Transverse colon (tissue), 4 donors: ENCODE measurements at places on chromosomes 13 and 19.

GRCh38 chr19:54644056-54644455 lies 13.8 kb downstream of the LILRB1 start:
- DNase-seq: peak; percentile 32

DNA sequence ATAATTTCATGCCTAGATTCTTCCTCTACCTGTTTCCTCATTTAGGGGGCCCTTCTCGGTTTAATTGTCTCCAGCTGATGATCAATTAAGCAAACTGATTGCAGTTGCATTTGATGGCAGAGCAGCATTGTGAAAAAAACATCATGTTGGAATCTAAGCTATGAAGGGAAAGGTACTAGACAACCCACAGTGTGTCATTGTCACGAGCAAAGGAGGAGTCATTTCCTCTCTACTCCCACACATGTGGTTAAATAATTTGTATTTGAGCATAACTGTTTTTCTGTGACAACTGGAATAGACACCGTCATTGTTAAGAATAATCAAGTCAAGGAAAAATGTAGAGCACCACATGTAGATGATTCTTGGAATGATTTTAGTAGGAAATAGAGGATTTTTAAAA lies 240.3 kb downstream of the DCT start:
- no peak for DNase-seq

GRCh38 chr13:47251771-47252170 lies 354.9 kb upstream of the HTR2A start:
- no peak for DNase-seq

GRCh38 chr19:5593343-5594255 lies 25.8 kb upstream of the TINCR start:
- no peak for DNase-seq

DNA sequence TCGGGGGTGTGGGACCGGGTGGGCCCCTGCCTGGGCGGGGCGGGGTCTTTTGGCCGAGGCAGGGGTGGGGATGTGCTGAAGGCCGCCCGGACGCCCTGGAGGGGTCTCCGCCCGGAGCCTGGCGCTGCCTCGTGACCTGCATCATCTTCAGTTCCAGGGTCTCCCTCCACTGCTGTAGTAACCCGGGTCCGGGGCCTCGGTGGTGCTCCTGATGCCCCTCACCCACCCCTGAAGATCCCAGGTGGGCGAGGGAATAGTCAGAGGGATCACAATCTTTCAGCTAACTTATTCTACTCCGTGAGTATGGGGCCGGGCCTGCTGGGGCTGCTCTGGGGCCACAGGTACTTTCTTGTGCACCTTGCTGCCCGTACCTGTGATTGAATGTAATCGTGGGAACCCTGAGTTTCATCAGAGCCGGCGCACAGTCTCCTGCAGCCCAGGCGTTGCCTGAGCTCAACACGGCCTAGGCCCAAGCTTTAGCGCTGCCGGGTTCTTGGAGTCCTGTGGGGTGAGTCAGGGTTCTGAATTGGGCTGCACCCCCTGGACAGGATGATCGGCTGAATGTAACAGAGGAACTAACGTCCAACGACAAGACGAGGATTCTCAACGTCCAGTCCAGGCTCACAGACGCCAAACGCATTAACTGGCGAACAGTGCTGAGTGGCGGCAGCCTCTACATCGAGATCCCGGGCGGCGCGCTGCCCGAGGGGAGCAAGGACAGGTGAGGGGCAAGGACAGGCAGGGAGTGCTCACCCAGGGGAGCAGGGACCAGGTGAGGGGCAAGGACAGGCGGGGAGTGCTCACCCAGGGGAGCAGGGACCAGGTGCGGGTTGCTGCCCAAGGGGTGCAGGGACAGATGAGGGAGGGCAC lies 10.5 kb downstream of the PEAK3 start:
- DNase-seq: peak; percentile 37

- DNase-seq: no peak
These were observed 1050.4 kb downstream of the EFNB2 start for GRCh38 chr13:105485081-105485480.

GRCh38 chr13:36858290-36858689 lies 39.3 kb downstream of the RFXAP start:
- no peak for DNase-seq

- no peak for DNase-seq
These were observed 829.9 kb upstream of the SLITRK5 start for GRCh38 chr13:86841264-86841663.

DNA sequence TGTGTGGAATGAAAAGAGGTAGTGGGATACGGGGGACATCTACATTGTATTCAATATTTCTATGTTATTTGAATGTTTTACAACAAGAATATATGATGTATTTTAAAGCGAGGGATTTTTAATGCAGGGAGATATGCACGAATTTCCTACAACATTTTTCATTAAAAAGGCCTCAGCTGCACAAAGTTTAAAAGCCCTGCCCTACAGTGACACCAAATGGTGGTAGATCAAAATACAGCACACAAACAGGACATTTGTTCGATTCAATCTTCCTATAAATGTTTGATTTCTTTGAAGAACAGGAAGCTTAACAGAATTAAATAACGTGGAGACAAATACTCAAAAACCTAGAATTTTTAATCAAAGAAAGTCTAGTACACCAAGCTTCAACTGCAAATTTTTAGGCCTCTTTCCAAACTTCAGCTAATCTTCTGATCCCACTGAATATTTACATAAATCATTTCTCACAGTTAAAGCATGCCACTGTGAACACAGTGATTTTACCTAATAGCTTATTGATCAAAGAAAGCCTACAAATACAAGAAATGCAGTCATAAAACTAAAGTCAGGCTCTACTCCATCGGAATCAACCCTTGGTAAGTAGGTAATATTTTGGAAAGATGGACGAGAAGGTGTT lies 257.2 kb downstream of the DIAPH3 start:
- DNase-seq: no peak

- no peak for DNase-seq
These were observed 82.6 kb downstream of the PCDH9 start for GRCh38 chr13:67147342-67148133.

- no peak for DNase-seq
These were observed 18.2 kb upstream of the IGFL1 start for GRCh38 chr19:46211201-46211881.

DNA sequence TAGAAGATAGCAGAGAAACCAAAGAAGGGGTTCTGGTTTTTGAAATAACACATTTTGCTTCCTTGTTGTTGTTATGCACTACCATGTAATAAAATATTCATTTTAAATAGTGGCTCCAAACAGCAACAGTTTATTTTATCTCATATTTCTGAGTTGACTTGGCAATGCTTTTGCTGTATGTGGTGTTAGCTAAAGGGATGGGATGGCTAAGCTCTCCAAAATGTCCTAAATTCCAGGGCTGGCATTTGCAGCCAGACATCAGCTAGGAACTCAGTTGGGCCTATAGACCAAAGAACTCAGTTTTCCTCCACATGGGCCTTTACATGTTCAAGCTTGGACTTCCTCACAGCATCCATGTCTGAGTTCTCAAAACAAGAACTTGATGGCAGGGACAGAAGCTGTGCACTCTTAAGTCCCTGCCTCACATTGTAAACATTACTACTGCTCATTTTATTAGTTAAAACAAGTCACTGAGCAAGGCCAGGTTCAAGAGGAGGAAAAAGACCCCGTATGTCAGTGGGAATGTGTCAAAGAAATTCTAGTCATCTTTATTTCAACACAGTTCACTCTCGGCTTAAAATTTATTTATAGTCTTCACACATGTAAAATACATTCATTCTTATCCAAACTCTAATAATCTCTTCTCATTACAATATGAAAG lies 819.3 kb upstream of the PCDH20 start:
- no peak for DNase-seq

GRCh38 chr13:28651810-28652401 lies 7.0 kb upstream of the POMP start:
- no peak for DNase-seq

DNA sequence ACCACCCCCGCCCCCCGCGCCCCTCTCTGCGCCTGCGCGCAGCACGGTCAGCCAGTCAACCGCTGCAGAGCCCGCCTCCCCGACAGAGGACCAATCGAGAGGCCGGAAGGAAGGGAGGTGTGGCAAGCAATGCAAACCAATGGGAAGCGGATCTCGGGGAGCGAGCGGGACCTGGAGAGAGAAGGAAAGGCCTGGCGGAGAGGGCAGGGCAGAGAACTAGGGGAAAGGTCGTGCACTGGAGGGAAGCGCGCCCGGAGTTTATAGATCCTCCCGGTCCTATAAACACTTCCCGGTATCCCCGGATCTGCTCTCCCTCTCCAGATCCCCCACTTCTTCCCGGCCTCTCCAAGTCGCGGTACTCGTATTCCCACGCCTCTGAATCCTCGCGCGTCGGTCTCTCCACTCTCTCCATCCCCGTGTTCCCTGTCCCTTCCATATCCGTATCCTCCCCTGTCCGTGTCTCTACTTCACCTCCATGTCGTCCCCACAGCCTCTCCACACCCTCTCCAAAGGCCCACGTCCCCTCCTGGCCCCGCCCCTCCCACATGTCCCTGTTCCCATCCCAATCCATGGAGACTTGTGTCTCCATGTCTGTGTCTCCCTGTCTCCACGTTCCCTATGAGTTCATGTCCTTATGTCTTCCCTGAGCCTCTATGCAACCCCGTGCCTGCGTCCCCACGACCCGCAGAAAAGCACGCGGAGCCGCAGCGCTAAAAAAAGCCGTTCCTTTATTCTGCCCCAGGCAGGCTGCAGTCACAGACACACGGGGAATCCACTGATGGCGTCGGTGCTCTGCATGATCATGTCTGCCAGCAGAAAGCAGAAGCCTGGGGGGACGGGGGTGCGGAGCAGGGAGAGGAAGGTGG lies 434 bp upstream of the ETFB start:
- peak; percentile 99 for DNase-seq

GRCh38 chr13:44368599-44369368 lies 4.8 kb upstream of the SERP2 start:
- DNase-seq: peak; percentile 62

- no peak for DNase-seq
These were observed 32.3 kb downstream of the CEBPG start for GRCh38 chr19:33405553-33406461.
